ENCODE measurements at places on chromosomes 11 and 22.

DNA sequence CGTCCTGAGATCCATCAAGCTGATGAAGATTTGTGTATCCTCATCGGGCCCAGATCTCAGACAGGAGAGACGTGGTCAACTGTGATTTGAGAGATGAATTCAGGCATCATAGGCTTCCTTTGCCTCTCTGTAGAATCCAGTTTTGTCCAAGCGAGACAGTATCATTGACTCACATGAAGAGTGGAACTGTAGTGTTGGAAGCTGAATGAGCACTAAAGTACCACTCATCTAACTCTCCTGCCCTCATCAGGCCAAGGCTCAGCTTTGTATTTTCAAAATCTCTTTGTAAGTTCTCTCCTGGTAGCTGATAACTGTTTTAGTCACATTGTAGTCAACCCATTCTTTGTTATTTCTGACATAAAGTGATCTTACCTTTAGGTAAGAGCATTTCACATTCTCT, 85.1 kb downstream of the KIRREL3 start:
- no peak for DNase-seq

DNA sequence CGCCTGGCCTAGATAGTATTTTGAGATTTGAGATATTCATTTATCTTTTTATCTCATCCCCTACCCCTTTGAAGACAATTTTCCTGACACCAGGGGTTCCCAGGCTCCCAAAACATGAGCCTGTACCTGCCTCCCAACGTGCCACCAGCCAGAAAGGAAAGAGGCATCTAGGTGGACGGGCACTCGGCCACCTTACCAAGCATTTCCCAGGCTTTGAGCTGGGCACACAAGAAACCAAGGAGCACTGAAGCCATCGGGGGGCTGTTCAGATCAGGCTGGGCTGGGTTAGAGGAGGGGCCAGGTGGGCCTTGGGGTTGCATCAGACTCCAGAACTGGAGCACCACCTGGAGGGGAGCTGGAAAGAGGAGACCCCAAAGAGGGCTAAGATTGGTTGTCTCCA, 28.5 kb upstream of the BAIAP2L2 start:
- no peak for DNase-seq

DNA sequence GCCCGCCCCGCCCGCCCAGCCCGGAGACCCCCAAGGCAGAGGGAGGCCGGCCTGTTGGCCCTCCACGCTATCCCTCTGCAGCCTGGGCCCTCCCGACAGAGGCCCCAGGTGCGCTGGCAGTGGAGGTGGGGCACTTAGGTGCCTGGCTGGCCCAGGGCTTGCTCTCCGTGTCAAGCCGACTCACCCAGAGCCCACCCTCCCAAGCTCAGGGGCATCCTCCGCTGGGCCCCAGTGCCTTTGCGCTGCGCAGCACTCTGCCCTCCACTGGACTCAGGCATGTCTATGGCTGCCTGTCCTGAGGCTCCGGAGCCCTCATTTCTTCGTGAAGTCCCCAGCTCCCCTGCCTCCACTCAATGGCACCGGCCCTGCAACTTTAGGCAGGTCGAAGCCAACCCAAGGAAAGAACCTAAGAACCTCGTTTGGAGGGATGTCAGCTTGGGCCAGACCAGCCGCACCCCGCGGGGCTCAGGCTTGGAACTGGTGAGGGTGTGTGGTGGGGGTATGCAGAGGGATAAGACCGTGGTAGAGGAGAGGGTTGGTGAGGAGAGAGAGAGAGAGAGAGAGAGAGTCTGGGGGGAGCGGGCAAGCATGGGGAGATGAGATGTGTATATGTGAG, 6.1 kb downstream of the SMIM45 start:
- no peak for DNase-seq

- no peak for DNase-seq
These were observed 4.3 kb downstream of the SMTN start for GRCh38 chr22:31085493-31085824.

DNA sequence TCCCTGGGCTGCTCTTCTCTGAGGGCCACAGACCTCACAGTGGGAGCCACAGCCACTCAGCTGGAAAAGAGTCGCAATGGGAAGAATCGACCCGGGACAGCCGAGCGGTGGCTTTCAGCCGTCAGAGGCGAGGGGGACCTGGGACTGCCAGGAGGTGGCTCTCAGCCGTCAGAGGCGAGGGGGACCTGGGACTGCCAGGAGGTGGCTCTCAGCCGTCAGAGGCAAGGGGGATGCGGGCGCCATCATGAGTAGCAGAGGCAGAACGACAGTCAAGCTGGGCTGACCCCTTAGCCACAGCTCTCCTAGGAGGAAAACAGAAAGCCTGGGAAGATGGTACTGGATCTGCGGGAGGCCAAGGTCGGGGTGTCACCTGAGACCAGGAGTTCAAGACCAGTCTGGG, 14.9 kb upstream of the MUC2 start:
- DNase-seq = no peak

GRCh38 chr11:34585304-34585734, 35.6 kb upstream of the EHF start:
- no peak for DNase-seq

DNA sequence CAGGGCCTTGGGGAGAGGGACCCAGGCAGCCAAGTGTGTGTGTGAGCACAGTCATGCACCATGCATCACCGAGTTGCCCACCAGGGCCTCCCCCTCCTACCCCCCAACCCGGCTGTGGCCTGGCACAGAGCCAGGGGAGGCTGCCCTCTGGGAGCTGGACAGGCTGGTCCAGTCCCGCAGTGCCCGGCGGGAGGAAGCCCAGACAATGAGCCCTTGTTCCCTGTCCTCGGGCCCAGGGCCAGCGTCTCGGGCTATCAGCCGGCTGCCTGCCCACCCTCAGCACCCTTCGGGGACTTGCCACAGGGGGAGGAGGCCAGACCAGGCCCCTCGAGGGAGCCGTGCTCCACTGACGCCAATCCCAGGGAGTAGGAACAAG, 4.5 kb downstream of the LRRC75B start:
- no peak for DNase-seq

- no peak for DNase-seq
These were observed 36.6 kb upstream of the SYT7 start for GRCh38 chr11:61617515-61617914.

DNA sequence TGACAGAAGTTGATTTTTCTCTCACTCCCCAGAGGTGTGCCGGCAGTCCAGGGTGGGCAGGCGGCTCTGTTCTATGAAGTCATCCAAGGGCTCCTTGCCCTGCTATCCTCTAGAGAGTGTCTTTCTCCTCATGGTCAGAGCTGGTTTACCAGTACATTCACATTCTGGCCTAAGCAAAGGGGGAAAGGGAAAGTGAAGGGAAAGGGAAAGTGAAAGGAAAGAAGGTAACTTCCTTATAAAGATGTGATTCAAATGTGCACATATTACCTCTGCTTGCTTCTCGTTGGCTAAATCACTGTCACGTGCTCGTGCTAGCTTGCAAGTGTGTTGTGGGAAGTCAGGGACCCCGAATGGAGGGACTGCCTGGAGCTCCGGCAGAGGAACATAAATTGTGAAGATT, 2.9 kb upstream of the HTATIP2 start:
- no peak for DNase-seq

- no peak for DNase-seq
These were observed 72.0 kb downstream of the SYN3 start for GRCh38 chr22:32985899-32986765.

- DNase-seq = no peak
These were observed 2.0 kb downstream of the HSCB start for GRCh38 chr22:28743852-28744251.

DNA sequence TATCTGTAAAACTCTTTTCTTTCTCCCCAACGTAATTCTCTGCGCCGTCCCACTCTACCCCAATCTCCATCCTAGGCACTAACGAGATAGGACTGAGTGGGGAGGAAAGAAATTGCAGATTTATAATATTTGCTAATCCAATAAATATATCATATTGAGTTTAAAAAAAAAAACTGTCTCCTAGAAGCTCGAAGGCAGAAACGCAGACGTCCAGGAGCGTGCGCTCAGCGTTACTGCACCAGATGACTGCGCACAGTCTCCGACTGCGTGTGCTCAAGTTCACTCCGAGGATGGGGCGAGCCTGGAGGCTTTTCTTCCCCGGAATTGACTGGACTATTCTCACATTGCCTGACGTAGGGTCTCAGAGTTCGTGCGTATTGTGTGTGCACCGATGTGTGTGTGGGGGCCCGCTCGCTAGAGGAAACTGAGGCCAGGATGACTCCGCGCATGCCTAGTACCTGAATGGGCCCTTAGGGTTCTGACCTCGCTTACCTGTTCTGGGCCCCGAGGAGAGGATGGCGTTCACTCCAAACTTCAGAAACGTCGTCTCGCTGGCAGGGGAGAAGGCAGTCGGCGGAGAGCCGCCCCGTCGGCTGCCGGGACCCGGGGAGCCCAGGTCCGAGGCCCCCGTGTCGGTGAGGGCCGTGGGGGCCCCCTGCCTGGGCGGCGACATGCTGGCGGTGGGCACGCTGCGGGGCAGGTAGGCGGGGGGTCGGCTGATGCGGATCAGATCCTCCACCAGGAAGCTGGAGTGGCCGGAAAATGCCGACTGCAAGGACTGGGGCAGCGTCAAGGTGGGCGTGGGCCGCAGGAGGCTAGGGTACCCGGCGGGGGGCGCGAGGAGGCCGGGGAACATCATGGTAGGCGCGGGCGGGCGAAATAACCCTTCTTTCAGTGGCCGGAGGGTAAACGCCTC, 551 bp downstream of the DBX1 start:
- DNase-seq = no peak

GRCh38 chr11:124638500-124638899, 15.8 kb downstream of the TBRG1 start:
- no peak for DNase-seq

Data from vagina (tissue), 2 donors.